Stimulated activated CD4-positive, alpha-beta T cell treated with anti-CD3 and anti-CD28 coated beads, TNF-alpha, amount 100 ng/mL, for 4 hours (primary cell): ENCODE measurements at places on chromosomes 7 and 10.

- no peak for DNase-seq
Observed at GRCh38 chr10:59901470-59901869, 4.9 kb downstream of the CCDC6 start.

- no peak for DNase-seq
Observed at GRCh38 chr10:1552881-1553670, 184.2 kb downstream of the ADARB2 start.

DNA sequence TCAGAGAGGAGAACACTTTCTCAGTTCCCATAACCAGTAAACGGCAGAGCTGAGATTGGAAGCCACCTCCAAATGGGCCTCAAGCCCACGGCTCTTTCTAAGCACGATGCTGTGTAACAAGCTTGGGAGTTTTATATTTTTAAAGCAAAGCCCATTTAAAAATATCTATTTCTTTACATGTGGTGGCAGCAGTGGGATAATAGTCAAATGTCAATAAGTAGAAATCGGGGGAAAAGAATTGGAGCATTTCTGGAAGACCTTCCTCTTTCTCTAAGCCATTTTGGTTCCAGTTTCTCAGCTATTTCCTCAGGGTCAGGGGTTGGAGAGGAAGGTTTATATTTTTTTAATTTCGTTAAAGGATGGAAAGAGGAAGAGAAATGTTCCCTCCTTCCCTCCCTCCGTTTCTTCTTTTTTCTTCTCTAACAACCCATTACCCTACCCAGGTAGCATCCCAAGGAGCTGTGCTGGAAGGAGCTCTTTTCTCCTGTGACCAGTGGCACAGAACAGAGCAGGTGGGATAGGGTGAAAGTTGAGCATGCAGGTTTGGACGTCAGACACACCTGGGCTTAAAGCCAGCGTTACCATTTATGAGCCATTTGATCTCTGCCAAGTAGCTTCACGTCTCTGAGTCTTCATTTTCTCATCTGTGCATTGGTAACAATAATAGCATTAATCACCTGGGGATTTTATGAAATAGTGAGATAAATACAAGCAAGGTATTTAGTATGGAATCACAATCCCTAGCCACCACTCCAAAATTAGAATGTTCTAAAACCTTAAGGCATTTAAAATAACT, 515.7 kb downstream of the RPS24 start:
- DNase-seq = no peak

DNA sequence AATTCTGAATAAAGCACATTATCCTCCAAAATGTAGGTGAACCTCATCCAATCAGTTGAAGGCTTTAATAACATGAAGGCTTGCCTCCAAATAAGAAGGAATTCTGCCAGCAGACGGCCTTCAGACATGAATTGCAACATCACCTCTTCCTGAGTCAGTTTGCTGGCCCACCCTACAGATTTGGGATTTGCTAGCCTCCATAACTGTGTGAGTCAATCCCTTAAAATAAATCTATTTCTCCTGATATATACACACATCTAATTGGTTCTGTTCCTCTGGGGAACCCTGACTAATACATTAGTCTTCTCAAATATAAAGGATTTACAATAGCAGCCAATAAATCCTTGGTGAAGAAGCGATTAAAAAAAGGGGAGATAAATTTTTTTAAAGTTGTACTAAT, 34.8 kb upstream of the OSBPL3 start:
- DNase-seq = no peak

DNA sequence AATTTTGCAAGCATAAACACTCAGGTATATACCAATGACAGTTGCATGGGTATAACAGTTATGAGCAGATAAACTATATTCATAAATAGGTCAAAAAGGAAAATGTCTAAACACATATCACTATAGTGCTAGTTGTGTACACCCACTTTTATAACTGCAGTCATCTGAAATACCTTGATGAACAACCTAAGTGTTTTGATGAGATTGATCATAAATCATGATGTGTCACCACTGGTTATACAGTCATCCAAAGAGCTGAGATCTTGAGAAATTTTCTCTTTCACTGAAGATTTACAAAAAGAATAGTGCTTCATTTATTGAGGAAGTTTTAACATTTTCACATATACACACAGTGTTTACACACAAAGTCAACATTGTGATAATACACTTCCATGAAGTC, 78.6 kb upstream of the SLC25A13 start:
- no peak for DNase-seq

DNA sequence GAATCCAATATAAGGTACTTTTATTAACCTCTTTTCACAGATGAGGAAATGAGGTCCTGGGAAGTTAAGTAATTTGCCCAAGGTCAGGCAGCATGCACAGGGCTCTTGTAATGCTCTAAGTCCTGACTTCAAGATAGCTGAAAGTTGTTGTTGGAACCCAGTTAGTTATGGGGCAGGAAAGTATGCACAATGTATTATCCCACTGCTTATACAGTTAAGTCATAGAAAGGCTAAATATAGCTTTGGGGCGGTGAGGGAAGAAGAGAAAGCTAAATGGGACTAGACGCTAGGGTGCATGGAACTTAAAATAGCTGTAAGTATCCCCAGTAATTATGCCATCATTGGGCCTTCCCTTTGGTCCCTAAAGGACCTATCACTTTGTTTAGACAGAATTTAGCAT, 9.2 kb downstream of the GLCCI1 start:
- DNase-seq = no peak

DNA sequence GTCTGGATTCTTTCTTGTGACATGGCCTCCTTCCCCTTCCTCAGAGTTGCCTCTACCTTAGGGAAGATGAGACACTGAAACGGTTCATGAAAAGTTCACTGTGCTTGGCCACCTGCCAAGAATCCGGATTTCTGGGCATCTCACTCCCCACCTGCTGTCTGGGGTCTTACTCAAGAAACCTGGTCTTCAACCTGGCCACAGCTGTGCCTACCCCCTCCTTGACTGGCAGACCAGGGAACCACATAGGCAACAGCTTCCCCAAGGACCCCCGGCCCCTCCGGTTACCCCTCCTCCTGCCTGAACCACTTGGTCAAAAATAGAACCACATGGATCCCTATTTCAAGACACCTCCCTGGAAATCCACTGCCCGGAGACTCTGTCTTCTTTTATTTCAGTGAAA, 58.7 kb upstream of the NANOS1 start:
- DNase-seq = no peak

DNA sequence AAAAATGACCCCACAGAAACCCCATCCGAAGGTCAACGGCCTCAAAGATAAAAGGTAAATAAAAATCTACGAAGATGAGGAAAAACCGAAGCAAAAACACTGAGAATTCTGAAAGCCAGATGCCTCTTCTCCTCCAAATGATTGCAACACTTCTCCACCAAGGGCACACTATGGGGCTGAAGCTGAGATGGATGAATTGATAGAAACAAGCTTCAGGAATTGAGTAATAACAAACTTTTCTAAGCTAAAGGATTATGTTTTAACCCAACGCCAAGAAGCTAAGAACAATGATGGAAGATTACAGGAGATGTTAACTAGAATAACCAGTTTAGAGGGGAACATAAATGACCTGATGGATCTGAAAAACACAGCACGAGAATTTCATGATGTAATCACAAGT, 127.8 kb downstream of the MACC1 start:
- no peak for DNase-seq

- DNase-seq = no peak
Observed at GRCh38 chr7:154699417-154699816, 303.5 kb downstream of the PAXIP1 start.

DNA sequence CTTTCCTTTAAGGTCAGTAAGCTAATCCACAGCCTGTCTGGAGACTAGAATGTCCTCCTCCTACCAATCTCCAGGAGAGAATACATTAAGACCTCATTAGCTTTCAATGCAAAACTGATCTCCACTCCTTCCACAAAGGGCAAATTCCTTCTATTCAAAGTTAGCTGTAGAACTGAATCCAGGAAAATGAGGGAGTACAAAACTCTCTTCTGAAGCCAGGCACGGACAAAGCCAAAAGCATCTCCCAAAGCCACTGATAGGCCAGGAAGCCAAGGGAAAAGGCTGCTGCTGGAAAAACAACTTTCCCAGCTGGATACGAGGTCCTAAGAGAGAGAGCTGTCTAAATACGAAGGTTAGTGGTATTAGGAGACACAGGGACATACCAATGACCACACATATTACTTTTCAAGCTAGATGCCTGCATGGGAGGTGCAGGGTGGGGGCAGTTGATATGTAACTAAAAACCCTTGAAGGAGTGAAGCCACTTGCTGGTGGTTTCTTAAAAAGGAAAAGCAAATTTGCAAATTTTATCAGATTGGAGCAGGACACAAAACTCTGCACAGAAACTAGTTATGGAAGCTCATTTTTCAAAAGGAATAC, 43.6 kb downstream of the MKX start:
- DNase-seq = no peak

DNA sequence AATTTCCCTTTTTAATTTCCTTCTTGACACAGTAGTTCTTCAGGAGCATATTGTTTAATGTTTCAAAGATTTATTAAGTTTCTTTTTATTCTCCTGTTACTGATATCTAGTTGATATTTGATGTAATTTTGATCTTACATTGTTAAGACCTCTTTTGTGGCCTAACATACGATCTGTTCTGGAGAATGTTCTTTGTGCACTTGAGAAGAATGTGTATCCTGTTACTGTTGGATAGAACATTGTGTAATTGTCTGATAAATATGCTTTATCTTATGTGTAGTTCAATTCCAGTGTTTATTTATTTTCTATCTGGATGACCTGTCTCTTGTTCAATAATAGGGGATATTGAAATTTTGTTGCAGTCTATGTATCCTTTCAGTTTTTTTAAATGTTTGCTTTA, 106.7 kb downstream of the ITGB1 start:
- DNase-seq = no peak

GRCh38 chr7:126803060-126803665, 449.6 kb downstream of the GRM8 start:
- DNase-seq = no peak

GRCh38 chr7:143419880-143420279, 11.2 kb upstream of the EPHA1 start:
- no peak for DNase-seq

GRCh38 chr7:64666663-64667050, 724 bp downstream of the ZNF107 start:
- no peak for DNase-seq

GRCh38 chr10:89283936-89284475, 17.8 kb upstream of the IFIT2 start:
- DNase-seq = no peak

DNA sequence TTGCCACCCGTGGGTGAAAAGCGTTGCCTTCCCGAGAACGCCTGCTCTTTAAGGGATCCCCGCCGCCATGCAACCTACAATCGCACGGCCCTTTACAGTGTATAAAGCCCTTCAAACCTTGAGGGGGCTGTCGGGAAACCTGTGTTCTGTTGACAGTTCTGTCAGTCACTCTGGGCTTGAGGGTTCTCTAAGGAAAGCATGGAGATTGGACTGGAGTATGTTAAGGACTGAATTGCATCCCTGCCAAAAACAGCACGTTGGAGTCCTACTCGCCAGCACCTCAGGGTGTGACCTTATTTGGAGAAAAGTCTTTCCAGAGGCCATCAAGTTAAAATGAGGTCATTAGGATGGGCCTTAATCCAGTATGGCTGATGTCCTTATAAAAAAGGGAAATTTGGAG, 70.6 kb downstream of the PFKFB3 start:
- DNase-seq = no peak

DNA sequence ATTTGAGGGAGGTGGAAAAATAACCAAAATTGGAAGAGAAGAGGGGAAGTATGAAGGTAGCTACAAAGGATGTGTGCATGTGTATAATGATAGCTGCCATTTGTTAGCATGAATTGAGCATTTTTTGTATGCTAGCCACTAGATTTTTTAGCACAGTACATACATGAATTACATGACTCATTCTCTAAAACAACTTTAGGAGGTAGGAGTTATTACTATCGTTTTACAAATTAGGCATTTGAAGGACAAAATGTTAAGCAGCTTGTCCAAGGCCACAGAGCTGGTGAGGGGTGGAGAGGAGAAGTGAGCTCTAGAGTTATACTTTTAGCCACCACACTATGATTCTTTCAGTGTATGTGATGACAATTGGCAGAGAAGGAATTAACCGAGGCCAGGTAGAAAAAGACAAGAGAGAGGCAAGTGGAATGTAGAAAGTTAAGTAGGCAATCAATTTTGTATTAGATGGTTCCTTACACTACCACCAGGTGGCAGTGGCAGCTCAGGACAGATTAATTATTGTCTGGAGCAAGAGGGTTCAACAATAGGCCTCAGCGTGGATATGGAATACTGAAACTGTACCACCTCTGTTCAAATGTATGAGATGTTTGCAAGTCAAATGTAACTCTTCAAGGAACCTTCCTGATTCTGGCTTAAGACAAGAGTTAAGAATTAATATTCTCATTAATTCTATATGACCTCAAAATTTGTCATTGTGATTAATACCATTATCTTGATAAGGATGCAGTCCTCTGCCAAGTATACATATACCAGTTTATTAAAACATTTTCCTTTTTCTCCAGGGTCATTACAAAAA, 128.0 kb downstream of the MBL2 start:
- DNase-seq = no peak

DNA sequence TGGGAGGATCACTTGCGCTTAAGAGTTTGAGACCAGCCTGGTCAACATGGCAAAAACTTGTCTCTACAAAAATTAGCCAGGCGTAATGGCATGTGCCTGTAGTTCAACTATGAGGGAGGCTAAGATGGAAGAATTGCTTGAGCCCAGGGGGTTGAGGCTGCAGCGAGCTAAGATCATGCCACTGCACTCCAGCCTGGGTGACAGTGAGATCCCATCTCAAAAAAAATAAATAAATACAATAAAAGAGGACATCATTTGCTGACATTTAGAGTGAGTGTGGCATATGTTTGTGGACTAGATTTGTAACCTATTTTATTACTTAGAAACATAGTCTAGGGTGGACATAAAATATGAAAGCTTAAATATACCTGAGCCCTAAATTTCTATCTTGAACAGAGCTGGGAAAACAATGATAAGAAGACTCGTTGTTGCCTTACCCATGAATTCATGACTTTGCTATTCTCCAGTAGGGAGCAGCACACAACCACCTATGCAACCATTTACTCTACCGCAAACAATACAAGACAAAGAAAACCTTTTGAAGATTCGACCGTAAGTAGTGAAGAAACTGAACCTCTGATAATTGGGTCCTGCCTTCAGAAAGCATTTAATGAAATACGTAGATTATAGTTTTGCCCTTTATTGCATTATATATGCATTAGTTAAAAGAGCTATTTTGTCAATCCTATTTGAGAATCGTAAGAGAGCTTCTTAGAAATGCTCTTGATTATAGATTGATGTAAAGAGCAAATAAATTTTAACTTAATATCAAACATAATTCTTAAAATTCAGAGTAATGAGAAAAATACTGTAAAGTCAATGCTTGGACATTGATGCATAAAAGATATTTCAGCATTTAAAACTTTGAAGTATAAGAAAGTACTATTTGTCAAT, 83.5 kb downstream of the GNAT3 start:
- no peak for DNase-seq

DNA sequence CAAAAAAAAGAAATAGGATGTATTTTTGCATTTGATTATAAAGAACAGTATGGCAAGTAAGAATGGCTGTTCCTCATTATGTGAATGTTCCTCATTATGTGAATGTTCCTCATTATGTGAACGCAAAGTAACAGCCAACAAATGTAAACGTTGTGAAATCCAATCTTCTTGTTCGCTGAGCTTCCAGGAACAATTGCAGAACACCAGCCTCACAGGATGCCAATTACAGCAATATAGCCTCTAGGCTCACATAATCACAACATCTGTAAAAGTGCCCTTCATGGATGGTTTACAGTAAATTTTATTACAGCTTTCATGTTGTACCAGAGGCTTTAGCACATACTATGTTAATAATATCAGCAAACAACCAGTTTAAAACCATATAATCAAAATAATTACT, 71.6 kb downstream of the THSD7A start:
- no peak for DNase-seq
